AG04450 (cell line): ENCODE measurements at places on chromosomes 16 and 17.
A peak's percentile ranks its signal among the peaks of the same experiment; 100 is the strongest.

GRCh38 chr16:10729104-10730048, 14.3 kb upstream of the NUBP1 start:
- no peak for DNase-seq

GRCh38 chr16:67796099-67796718, 10.2 kb downstream of the RANBP10 start:
- no peak for DNase-seq

DNA sequence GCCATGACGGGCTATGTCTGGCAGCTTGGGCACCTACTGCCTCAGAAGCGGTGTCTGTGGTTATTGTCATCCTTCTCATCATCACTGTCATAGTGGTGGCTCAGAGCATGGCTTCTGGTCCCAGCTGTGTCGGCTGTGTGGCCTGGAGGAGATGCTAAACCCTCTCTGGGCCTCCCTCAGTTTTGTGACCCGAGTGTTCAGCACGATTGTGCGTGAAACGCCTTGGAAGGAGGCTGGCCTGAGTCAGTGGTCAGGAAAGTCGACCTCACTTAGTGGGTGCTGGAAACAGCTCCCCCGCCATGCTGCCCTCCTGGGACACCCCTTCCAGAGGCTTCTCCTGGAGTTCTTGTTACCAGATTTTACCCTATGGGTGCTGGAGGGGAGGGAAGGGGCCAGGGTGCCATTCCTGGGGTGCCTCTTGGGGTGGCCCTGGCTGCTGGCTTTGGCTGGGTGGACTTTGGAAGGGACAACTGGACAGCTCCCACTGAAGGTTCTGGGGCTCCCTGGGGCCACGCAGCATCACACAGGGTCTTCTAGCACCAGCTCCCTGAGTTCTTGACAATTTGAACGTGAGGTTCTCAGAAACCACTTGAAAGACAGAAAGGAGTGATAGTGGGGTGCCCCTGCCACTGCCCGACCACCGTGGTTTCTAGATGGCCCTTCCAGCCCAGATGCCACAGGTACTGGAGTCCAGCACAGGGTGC, 226.5 kb upstream of the GSE1 start:
- DNase-seq, result no peak

DNA sequence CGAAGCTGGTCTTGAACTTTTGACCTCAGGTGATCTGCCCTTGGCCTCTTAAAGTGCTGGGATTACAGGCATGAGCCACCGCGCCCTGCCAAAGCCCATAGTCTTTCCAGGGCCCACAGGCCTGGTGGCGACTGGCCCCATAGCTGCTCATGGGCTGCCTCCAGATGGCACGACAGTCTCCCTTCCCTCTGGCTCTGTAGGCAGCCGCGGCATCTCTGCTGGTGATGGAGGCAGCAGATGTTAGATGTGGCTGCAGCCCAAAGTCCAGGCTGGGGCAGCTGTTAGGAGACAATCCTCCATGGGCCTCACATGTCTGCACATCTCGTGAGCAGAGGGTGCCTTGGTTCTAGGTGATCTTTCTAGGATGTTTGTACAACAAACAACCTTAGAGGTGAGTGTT, 69.7 kb upstream of the DNAJA2 start:
- DNase-seq, result no peak

GRCh38 chr16:51755577-51756355, 604.7 kb upstream of the SALL1 start:
- DNase-seq, result no peak

- DNase-seq, result no peak
Observed at GRCh38 chr17:77096570-77097214, 44.1 kb upstream of the SEC14L1 start.

GRCh38 chr17:38447502-38448085, 19.3 kb downstream of the ARHGAP23 start:
- no peak for DNase-seq

- peak; percentile 48 for DNase-seq
Observed at GRCh38 chr17:3594051-3594800, 15.0 kb downstream of the TRPV1 start.

DNA sequence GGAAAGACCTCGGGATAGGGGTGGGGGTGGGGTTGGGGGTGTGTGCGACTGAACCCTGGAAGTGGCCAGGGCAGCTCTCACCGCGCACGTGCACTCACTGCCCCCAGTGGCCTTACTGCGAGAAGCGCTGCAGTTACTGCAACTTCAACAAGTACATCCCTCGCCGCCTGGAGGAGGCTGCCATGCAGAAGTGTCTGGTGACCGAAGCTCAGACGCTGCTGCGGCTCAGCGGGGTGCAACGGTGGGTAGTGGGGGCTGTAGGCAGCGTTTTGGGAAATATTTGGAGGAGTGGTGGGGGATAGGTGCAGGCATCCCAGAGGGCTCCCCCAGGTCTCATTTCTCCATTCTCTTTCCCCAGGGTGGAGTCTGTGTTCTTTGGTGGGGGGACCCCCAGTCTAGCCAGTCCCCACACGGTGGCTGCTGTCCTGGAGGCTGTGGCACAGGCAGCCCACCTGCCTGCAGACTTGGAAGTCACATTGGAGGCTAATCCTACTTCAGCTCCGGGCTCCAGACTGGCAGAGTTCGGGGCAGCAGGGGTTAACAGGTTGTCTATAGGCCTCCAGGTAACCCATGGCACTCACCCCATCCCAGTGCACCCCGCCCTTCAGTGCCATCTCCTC, 972 bp downstream of the RSAD1 start:
- peak; percentile 56 for DNase-seq

DNA sequence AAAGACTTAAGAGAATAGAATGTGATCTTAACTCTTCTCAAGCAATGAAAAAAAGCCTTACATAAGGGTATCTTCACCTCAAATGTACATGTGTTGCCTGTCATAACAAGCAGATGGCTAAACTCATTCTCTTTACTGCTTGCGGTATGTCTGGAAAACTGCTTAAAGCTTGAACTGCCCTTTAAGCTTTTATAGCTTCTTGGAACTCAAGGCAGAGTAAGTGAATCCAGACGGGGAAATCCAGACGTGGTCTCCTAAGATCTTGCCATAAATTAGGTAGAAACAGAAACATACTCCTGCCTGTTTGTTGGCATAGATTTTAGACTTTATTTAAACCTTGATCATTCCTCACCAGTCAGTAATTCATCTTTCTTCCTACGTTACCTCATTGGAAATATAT, 19.6 kb downstream of the CLUAP1 start:
- peak; percentile 66 for DNase-seq

- DNase-seq, result no peak
Observed at GRCh38 chr17:65182233-65182632, 45.1 kb downstream of the RGS9 start.

DNA sequence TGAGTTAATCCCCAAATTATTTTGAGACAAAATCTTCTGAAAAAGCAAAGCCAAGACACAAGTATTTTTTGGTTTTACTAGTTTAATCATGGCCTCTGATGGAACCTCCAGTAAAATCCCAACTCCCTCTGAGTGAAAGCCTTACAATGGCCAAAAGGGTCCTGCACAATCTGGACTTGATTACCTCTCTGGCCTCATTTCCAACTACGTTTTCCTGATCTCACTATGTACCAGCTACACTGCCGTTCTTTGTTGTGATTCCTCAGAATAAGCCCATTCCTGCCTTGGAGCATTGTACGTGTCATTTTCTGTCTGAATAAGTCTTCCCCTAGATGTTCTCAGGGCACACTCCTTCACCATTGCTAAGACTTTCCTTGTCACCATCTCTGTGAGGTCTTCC, 37.3 kb downstream of the SPOP start:
- no peak for DNase-seq

GRCh38 chr17:2369039-2369438, 31.7 kb downstream of the SGSM2 start:
- DNase-seq, result no peak

DNA sequence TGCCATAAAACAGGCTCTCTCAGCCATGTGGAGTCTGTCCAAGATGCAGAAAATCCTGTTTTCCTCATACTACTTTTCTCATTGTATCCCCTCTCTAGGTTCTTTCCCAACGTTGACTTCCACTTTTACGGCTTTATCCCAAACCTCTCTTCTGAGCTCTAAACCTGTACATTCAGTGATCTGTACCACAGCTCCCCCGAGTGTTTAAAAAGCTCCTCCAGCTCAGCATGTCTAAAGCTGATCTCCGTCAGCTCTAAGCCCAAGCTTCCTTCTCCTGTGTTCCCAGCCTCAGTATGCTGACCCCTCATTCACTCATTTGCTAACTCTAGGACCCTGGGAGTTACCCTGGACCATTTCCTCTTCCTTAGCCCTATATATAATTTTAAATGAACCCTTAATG, 144.6 kb downstream of the DNAH9 start:
- DNase-seq, result no peak
